Effector memory CD8-positive, alpha-beta T cell (primary cell): ENCODE measurements at places on chromosomes 16 and 17.

DNA sequence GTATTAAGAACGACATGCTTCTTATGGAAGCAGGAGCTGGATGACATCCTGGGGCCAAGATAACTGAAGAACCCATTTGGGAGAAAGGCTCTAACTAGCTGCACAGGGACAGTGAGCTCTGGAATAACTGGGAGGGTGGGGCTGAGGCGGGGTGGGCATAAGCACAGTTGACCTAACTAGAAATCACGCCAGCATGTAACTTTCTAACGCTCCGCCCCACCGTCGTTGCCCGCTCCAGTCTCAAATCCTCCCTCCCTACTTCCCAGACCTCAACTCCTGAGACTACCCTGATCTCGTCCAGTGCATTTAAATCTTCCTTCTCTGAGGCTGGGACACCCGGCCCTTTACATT is 436 bp downstream of the PHB1 start:
- no peak for DNase-seq

GRCh38 chr17:66115246-66115645 is 76.7 kb downstream of the CEP112 start:
- DNase-seq, result no peak

- no peak for DNase-seq
Observed at GRCh38 chr17:48420823-48421222, 9.2 kb downstream of the SKAP1 start.

DNA sequence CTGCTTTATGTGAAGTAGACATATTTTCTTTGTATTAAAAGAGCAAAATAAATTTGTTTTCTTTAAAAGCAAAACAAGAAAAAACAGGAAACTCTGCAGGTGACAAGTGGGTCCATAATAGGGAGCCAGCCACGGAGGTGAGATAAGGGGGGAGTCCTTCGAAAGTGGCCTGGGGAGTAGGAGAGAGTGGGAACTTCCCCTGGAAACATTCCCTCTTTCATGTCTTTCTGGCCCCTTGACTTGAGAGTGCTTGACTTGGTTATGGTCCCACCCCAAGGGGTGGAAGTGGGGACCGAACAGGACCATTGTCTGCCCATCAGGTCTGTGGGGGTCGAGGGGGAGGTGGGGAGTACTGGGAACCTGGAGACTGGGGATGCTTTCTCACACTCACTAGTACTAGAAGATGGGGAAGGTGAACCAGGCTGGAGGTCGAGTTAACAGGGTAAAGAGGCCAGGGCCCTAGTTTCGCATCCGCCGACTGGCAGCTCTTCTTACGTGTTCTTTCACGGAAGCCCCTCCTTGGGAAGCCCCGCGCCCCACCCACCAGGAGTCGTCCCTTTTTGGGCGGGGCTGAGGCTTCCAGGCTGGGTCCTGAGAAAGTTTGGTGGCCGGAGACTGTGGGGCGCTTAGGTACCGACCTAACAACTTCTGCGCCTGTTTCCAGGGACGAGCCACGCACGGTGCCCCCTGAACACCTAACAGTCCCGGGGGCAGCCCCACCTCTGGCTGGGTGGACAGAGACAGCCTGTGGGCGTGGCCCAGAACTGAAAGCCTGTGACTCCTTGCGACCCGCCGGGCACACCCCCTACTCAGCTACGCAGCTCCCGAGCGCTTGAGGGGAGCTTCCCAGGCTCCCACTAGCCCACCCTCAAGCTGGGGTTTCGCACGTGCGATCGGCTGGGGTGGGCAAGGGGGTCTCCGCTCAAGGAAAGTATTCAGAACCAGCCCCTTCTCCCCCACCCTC is 790 bp downstream of the TRADD start:
- DNase-seq, result peak; percentile 67

- DNase-seq, result no peak
Observed at GRCh38 chr17:72654706-72655105, 437.8 kb downstream of the SLC39A11 start.

GRCh38 chr17:60905709-60906108 is 228.1 kb downstream of the BCAS3 start:
- DNase-seq, result no peak

DNA sequence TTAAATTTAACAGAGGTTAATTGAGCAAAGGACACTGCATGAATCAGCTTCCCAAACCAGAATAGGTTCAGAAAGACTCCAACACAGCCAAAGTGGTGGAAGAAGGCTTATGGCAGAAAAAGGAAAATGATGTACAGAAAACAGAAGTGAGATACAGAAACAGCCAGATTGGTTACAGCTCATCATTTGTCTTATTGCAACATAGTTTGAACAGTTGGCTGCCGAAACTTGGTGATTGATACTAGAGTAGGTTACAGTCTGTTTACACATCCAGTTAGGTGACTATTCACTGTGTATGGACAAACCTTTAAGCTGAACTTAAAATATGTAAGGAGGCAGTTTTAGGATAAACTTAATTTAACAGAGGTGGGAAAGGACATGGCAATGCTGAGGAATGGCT is 18.3 kb downstream of the TMEM100 start:
- DNase-seq, result no peak

- no peak for DNase-seq
Observed at GRCh38 chr17:72021417-72022041, 99.3 kb upstream of the SOX9 start.

GRCh38 chr17:13437966-13438779 is 163.6 kb downstream of the HS3ST3A1 start:
- DNase-seq, result no peak

DNA sequence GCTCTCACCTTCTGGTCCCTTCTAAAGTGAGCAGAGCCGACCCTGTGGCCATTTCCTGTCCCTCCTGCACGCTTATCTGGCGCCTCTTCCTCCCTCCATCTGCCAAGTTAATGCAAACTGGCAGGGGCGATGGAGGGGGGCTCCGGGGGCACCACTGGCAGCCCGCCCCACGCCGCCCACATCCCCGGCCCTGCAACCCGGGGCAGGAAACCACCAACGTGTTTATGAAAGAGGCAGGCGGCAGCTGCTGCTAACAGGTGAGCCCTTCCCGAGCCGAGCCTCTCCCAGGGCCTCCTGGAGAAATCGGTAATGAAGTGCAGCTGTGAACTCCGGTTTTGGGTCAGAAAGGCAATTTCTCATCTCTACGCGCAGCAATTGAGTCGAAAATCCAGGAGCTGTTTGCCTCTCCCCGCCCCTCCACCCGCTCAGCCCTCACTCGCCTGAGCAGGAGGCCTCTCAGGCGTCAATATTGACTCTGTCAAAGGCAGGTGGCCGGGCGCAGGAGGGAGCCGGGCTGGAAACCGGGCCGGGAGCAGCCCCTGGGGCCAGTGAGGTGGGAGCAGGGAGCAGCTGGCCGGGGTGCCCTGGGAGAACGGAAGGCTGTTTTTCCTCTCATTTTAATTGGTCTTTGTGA is 164.4 kb upstream of the GSE1 start:
- peak; percentile 50 for DNase-seq

DNA sequence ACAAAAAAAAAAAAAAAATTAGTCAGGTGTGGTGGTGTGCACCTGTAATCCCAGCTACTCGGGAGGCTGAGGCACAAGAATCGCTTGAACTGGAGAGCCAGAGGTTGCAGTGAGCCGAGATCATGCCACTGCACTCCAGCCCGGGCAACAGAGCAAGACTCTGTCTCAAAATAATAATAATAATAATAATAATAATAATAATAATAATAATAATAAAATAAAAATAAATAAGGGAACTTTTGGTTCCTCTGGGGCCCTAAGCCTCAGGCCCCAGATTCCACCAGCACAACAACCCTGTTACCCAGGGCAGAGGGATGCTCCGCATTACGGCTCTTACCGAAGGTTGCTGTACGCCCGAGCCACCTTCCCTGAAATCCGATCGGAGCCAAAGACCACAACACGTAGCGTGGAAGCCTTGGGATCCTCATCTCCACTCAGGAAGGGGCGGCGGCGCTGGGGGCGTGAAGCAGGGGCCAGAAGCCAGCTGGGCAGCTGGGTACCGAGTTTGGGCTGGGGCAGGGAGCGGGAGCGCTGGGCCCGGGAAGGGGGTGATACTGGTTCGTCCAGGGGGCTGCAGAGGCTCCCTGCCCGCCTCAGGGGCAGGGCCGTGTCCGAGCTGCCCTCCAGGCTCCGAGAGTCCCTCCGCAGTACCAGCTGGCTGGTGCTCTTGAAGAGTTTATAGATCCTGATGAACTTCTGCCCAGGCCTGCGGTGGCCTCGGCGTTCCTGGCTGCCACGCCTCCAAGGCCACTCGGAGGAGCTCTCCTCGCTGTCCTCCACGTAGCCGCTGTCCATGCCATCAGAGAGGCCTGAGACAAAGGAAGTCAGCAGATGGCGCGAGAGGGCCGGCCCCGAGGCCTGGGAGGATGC is 20.6 kb upstream of the PIK3R6 start:
- DNase-seq, result no peak

DNA sequence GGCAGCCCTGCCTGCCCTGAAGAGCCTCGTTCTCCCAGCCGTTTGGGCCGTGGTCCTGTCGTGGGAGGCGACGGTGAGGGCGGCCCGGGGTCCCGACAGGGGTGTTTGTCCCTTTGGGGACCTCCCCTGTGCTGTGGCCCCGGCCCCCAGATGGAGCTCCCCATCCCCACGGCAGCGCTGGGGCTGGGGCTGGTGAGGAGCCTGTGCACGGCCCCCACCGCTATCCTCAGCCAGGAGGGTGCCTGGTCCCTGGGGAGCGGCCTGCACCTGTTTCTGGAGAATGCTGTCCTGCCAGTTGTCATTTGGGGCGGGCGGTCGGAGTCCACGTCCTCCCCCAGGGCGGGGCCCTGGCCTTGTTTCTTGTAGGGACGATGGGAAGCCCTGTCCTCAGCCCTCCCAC is 6.6 kb downstream of the CAPN15 start:
- DNase-seq, result no peak

- no peak for DNase-seq
Observed at GRCh38 chr16:61820398-61820797, 215.8 kb downstream of the CDH8 start.

DNA sequence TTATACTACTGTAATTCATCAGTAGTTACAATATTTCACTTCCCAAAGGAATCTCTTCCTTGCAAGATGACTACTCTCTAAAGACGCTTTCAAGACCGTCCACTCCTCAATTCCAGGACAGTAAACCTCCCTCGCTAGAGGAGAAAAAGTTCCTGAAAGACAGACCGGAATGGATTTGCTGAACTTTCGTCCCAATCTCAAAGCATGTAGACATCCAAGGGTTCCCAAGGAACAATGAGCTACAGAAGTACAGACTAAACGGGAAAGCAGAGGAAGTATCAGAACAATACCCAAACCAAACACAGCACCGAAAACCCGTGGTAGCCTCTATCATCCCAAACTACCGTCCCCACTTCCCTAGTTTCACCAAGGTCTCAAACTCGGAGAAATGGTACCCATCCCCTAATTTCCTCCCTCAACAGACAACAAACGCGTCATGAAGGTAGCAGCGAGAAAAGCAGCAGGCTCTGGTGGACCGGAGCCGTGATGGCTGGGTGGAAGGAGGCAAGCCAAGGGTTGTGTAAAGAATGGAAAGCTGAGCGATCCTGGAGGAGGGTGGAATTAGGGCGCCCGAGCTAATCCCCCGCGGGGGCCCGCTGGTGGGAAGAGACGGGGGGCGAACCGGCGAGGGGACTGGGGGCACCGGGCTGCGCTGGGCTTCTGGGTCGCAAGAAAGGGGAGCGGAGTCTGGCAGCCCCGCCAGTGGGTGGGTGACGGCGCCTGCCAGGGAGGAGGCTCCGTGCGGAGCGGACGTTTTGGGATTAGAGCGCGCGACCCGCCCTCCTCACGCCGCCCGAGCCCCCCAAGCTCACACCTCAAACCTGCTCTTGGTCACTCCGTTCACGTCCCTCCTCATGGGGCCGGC is 647 bp downstream of the FBXL20 start:
- DNase-seq, result peak; percentile 5

GRCh38 chr16:78982096-78982744 is 618.3 kb downstream of the MAF start:
- DNase-seq, result no peak

GRCh38 chr17:57849163-57849873 is 526 bp downstream of the MRPS23 start:
- DNase-seq, result no peak

DNA sequence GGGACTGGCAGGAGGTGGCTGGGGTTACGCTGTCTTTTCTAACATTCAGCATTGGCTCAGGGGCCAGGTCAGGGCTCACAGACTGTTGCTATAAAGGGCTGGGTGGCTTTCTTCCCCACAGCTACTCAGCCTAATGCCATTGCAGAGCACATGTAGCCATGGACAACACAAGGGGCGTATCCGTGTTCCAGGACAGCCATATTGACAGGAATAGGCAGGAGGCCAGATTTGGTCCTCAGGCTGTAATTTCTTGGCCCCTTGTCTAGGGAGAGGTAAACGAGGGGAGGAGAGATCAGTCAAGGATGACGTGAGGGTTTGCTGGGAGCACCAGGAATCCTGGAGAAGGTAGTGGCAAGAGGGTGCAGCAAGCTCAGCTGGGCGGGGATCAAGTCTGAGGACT is 21.2 kb upstream of the MYO15B start:
- no peak for DNase-seq

DNA sequence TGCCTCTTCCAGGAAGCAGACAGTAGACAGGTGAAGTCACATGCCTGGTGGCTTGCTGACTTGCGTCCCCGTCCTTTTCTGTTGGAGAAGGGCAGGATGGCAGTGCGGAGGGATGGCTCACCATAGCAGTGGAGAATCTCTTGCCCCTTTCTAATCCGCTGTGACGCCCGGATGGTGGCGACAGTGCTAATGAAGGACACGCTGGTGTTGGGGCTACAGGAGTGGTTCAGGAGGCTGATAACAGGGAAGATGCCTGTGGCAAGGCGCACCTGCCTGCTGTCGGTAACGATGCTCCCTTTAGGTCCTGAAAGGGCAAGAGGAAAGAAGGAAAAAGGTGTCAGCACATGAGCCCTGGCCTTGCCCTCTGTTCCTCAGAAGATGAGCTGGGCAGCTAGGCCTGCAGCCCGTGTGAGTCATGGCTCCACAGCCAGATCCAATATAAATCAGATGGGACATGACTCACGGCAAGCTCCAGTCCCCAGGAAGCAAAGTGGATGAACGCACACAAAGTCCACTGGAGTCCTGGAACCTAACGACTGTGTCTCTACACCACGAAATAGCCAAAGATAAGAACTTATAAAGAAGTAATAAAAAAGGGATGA is 25.5 kb downstream of the SERPINF1 start:
- DNase-seq, result no peak

DNA sequence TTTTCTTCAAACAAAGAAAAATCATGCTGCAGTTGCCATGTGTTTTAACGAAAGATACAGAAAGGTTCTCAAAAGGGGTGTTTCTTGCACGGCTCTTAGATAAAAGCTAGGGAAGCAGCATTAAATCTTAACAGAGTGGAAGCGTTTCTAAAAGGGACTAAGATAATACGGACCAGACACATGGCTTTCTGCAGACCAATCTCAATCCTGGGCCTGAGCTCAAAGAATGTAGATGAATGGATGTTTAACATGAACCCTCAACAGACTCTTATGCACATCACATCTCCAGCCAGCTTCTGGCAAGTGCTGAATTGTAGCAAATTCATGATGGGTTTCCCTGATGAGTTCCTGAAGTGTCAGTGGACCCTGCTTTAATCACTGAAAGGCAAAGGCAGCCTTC is 80.2 kb upstream of the COX10 start:
- DNase-seq, result no peak

- DNase-seq, result no peak
Observed at GRCh38 chr16:11333702-11334101, 11.6 kb upstream of the RMI2 start.

DNA sequence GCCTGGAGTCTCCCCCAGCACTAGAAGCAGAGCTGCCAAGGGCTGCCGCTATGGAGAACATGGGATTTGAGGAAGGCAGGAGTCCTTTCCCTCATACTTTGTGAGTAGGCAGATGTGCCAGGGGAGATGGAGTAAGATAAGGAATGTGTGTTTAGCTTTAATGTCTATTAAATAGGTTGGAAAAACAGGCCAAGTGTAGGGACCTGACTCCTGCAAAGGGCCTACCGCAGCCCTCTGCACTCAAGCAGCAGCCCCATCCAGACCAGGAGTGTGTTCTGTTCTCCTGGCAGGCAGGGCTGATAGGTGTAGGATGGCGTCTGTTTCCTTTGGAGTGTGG is 1.8 kb upstream of the MIF4GD start:
- no peak for DNase-seq
